Body of pancreas (tissue), 4 donors: ENCODE measurements at places on chromosomes 3 and 15.

GRCh38 chr15:101562428-101563059 lies 73.0 kb upstream of the PCSK6 start:
- no peaks in the 10 kb centered on the region for H3K36me3 ChIP-seq
- no peak overlapping the region for H3K4me3 ChIP-seq
- no peak overlapping the region for H3K27ac ChIP-seq
- DNase-seq: no peak
- H3K4me1 ChIP-seq: no peaks in the 10 kb centered on the region

DNA sequence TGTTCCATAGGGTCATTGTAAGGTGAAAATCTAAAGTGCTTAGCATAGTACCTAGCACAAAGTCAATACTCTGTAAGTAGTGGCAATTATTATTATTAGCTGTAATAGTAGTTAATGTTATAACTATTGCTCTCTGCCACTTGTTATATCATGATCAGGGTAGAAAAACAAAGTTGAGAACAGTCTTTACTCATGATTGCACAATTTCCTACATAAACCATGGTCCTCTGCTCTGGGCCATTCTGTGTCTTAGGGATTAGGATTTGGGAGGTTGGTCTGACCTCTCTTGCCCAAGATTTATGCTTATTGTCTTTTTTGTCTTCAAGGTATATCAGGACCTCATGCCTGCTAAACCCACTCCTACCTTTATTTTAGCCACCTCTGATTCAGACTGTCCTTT lies 4.3 kb upstream of the LRRC58 start:
- H3K27ac ChIP-seq: no peak overlapping the region
- DNase-seq: no peak
- no peak overlapping the region for H3K4me3 ChIP-seq
- H3K36me3 ChIP-seq: no peaks in the 10 kb centered on the region
- no peaks in the 10 kb centered on the region for H3K27me3 ChIP-seq
- peaks cover 3% of the 10 kb centered on the region for H3K4me1 ChIP-seq

GRCh38 chr15:39574427-39574826 lies 6.5 kb upstream of the THBS1 start:
- no peak for DNase-seq
- H3K4me1 ChIP-seq: peaks cover 5% of the 10 kb centered on the region
- H3K4me3 ChIP-seq: no peak overlapping the region
- H3K27me3 ChIP-seq: no peaks in the 10 kb centered on the region
- H3K36me3 ChIP-seq: no peaks in the 10 kb centered on the region

- no peak for DNase-seq
- peaks cover 24% of the 10 kb centered on the region for H3K36me3 ChIP-seq
- H3K4me1 ChIP-seq: no peaks in the 10 kb centered on the region
- no peak overlapping the region for H3K27ac ChIP-seq
- H3K27me3 ChIP-seq: no peaks in the 10 kb centered on the region
Measured at GRCh38 chr3:100748220-100748619, 38.9 kb downstream of the TFG start.

DNA sequence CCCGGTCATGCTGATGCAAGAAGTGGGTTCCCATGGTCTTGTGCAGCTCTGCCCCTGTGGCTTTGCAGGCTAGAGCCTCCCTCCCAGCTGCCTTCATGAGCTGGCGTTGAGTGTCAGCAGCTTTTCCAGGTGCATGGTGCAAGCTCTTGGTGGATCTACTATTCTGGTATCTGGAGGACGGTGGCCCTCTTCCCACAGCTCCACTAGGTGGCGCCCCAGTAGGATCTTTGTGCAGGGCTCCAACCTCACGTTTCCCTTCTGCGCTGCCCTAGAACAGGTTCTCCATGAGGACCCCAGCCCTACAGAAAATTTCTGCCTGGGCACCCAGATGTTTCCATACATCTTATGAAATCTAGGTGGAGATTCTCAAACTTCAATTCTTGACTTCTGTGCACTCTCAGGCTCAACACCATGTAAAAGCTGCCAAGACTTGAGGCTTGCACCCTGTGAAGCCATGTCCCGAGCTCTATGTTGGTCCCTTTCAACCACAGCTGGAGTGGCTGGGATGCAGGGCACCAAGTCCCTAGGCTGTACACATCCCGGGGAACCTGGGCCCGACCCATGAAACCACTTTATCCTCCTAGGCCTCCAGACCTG lies 238.4 kb upstream of the MDFIC2 start:
- no peak overlapping the region for H3K4me3 ChIP-seq
- peak; percentile 74 for DNase-seq

- H3K4me1 ChIP-seq: peaks cover 48% of the 10 kb centered on the region
- H3K27me3 ChIP-seq: no peaks in the 10 kb centered on the region
- H3K36me3 ChIP-seq: no peaks in the 10 kb centered on the region
- peak overlapping the region; percentile 47 for H3K27ac ChIP-seq
- no peak overlapping the region for H3K4me3 ChIP-seq
Measured at GRCh38 chr15:62857411-62857853, 185.1 kb upstream of the TPM1 start.
